ENCODE measurements at places on chromosomes 1 and 21.

GRCh38 chr1:110233861-110234260 is 23.7 kb downstream of the KCNC4 start:
- DNase-seq = no peak

GRCh38 chr1:87362834-87363426 is 34.2 kb downstream of the LMO4 start:
- no peak for DNase-seq

DNA sequence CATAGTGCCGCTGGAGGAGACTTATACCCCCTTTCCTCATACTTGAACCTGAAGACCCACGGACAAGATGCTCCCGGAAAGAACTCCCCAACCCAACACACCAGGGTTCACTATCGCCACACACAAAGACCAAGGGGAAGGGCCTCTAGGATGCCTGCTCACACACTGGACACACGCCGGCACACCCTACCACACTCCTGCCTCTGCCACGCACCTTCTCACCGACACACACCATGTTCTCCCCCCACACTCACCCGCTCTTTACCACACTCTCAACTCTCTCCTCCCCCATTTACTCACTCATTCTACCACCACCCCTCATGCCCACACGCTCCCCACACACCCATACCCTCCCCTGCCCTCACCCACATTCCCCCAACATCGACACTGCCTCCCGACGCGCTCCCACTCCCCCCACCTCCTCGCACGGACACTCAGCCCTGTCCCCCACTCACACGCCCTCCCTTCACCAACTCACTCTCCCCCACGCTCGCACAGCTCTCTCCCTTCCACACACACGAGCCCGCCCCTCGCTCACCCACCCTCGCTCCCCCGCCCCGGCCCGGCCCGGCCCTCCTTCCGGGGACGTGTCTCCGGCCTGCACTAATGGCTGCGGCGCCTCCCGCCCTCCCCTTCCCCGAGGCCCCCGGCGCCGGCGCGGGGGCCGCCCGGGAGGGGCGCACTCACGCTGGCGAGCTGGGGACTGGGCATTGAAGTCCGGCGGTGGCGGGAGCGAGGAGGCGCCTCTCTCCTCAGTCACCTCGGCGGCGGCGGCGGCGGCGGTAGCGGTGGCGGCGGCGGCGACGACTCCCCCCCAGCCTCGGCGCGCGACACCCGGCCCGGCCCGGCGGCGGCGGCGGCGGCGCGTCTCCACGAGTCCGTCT is 626 bp downstream of the PTP4A2 start:
- DNase-seq = peak; percentile 65

GRCh38 chr1:201329286-201329685 is 46.0 kb downstream of the PKP1 start:
- DNase-seq = no peak

- DNase-seq = peak; percentile 60
Observed at GRCh38 chr1:198771563-198772153, 132.8 kb downstream of the PTPRC start.

DNA sequence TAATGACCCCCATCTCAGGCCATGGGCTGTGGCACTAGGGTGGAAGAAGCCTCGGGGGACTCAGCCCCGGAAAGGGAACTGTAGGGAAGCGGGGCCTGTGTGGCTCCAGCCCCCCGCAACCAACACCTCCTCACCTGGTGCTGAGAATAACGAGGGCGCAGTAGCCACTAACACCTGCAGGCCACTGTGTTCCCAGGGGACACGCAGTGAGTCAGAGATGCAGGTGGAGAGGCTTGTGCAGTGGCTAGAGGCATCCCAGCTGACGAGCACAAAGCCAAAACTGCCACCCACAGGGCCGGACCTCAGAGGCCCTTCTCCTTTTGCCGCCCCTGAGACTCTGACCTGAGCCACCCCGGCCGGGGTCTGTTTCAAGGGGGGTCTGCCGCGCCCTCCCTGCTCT is 33.5 kb upstream of the CCDC27 start:
- DNase-seq = no peak

GRCh38 chr1:194045416-194045815 is 859.0 kb upstream of the B3GALT2 start:
- DNase-seq = no peak

DNA sequence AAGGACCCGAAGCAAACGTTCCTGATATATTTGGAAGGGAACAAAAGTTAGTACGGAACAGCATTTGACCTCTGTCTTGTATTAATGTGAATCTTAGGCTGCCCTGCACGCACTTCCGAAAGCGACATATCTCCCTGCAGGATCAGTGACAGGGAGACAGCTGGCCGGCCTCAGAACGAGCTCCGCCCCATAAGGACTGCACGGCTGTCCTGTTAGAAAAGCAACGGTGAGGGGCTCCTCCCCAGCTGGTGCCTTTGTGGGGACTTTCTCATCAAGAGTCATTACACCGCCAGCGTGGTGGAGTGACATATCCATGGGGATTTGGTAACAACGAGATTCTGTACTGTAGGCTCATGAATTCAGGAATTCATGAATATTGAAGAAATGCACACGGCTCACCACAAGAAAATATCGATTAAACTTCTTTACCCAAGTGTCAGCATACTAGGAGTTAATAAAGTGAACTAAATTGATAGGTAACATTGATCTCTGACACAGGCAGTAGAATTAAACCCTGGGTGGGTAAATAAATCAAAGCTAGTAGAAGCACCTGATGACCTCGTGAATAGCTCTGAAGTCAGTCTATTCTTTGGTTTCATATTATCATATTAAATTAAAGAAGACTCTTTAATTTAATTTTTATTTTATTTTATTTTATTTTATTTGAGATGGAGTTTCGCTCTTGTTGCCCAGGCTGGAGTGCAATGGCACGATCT is 8.1 kb upstream of the GREM2 start:
- DNase-seq = peak; percentile 56

DNA sequence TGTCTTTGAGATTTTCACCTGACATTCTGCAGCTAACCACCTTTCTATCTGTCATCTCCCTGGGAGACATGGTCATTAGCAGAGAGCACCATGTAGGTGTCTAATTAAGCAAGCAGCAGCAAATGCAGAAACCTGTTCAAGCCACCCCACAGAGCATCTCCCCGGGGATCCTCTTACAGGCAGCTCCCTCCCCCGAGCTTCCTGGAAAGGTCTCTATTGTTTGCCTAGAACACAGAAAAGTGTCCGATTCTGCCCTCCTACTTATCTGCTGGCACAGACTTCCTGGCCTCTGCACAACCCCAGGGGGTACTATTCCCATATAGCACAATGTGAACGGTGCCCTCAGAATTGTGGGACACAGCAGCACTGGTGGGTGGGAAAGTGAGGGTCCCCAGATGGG is 46.1 kb downstream of the PLEKHA6 start:
- no peak for DNase-seq

- no peak for DNase-seq
Observed at GRCh38 chr1:235746245-235746644, 96.7 kb upstream of the GNG4 start.

DNA sequence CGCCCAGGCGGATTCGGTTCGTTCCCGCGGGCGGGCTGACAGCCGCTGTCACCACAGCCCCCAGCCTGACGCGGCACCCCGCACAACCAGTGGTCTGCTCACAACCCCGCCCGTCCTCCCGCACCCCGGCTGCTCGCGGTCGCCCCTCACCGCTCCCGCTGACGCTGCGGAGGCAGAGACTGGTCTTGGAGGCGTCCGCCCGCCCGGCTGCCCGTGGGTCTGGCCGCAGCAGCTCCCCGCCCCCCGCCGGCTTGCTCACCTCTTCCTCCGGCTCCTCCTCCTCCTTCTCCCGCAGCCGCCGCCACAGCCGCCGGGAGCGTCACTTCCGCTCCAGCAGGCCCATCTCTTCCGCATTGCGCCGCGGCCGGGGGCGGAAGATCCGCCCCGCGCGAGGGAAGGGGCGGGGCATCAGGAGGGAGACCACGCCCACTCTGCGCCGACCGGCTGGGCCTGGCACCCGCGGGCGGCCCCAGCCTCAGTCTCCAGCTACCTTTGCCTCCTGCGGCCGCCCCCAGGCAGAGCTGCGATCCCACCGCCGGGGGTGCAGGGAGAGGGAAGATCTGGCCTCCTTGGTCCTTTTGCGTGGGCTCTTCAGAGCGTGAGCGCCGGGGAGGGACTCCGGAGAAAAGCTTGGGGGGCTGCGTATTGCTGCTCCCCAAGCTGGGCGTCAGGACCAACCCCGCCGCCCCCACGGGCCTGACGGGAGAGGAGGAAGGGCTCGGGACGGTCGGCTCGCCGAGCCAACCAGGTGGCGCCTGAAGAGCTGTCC is at the start of gene SYNJ1:
Gene SYNJ1 (minus strand): TSS at position 327 of the 769 bp plus-strand sequence. CDS start 1,118 bp downstream, outside the sequence.
- peak; percentile 98 for DNase-seq

Data from BE2C (cell line).